Fibroblast of villous mesenchyme (primary cell): ENCODE measurements at places on chromosomes 16 and 17. TPM values are rescaled to one million over a fixed set of nuclear protein-coding genes. Genes with fewer than 3 reads are reported as not detected.

The NOD2 gene
- total RNA-seq: not detected in 2 replicates

The C17orf107 gene
- 3.5 and 3.9 TPM in 2 replicates for total RNA-seq

The FOXF1 gene
- 5.2 and 10.3 TPM in 2 replicates for total RNA-seq

The KRTAP1-5 gene
- 11.0 and 16.4 TPM in 2 replicates for total RNA-seq

The MIEF2 gene
- 16.4 and 18.4 TPM in 2 replicates for total RNA-seq

The CAPNS2 gene
- total RNA-seq: 1.3 and 2.6 TPM in 2 replicates

The C16orf54 gene
- not detected in 2 replicates for total RNA-seq

The PAM16 gene
- 19.9 and 23.5 TPM in 2 replicates for total RNA-seq

The MAFG gene
- 20.0 and 23.3 TPM in 2 replicates for total RNA-seq

The ATP1B2 gene
- not detected in 2 replicates for total RNA-seq

The CHST4 gene
- not detected in 2 replicates for total RNA-seq

The FOXL1 gene
- 0.86 and 3.5 TPM in 2 replicates for total RNA-seq

The TP53TG3 gene
- total RNA-seq: 0.32 TPM in 1 of 2 replicates, not detected in the other

The OR3A3 gene
- total RNA-seq: not detected in 2 replicates

The CCL17 gene
- total RNA-seq: not detected in 2 replicates

The ATP6V0A1 gene
- total RNA-seq: 66.4 and 82.5 TPM in 2 replicates

The RASD1 gene
- 0.64 and 0.86 TPM in 2 replicates for total RNA-seq

The SLC22A31 gene
- total RNA-seq: under 0.01 TPM in 1 of 2 replicates, not detected in the other

The PYY gene
- total RNA-seq: not detected in 2 replicates

The TP53TG3B gene
- 0.32 TPM in 1 of 2 replicates, not detected in the other for total RNA-seq

The SMIM5 gene
- under 0.01 TPM in 1 of 2 replicates, not detected in the other for total RNA-seq

The NMRAL1 gene
- 54.4 and 99.5 TPM in 2 replicates for total RNA-seq

The PROCA1 gene
- total RNA-seq: under 0.01 and 1.6 TPM in 2 replicates

The CD300A gene
- total RNA-seq: not detected in 2 replicates

The KRT27 gene
- total RNA-seq: not detected in 2 replicates

The SLC38A8 gene
- not detected in 2 replicates for total RNA-seq

The RRAD gene
- 12.5 and 15.1 TPM in 2 replicates for total RNA-seq

The NPIPA3 gene
- total RNA-seq: 0.32 and 0.43 TPM in 2 replicates

The MRPL38 gene
- total RNA-seq: 33.7 and 45.1 TPM in 2 replicates

The LAT gene
- 0.43 and 0.64 TPM in 2 replicates for total RNA-seq

The FKBP10 gene
- total RNA-seq: 191 and 228 TPM in 2 replicates

The KRTAP9-6 gene
- not detected in 2 replicates for total RNA-seq

The PGP gene
- 20.3 TPM in 2 replicates for total RNA-seq

The LPCAT2 gene
- 47.7 and 54.8 TPM in 2 replicates for total RNA-seq

The TBX6 gene
- total RNA-seq: 0.32 and 0.43 TPM in 2 replicates

The SOX8 gene
- total RNA-seq: under 0.01 TPM in 1 of 2 replicates, not detected in the other

The MATCAP1 gene
- 9.3 and 9.9 TPM in 2 replicates for total RNA-seq

The TBC1D3E gene
- total RNA-seq: 0.32 TPM in 1 of 2 replicates, not detected in the other

The P4HB gene
- 735 and 809 TPM in 2 replicates for total RNA-seq
